ENCODE measurements at places on chromosomes 4 and X.

- no peak for DNase-seq
These were observed 644.9 kb downstream of the TECRL start for GRCh38 chr4:63764400-63764799.

- DNase-seq: no peak
These were observed 75.4 kb upstream of the PACRGL start for GRCh38 chr4:20624793-20625374.

DNA sequence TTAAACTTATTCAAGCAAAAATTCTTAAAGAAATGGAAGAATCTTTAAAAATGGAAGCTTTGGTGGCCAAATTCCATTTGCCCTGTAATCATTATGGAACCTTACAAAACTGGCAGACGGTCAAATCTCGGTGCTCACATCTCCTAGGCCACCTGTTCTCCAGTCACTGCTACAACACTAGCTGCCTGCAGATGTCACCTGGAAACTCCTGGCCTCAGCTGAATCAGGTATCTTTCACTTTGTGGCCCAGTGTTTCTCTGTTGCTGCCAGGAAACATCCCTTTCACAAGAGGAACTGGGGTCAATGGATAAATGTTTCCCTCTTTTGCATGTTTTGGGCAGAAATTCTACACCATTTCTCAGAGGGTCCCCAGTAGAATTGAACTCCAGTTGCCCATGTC lies 4.2 kb upstream of the CXCL3 start:
- no peak for DNase-seq

GRCh38 chrX:83511208-83511607 lies 3.1 kb downstream of the POU3F4 start:
- no peak for DNase-seq

- DNase-seq: no peak
These were observed 280.5 kb downstream of the GPM6A start for GRCh38 chr4:175531405-175532091.

- DNase-seq: no peak
These were observed 2.4 kb upstream of the SMR3B start for GRCh38 chr4:70380578-70380977.

DNA sequence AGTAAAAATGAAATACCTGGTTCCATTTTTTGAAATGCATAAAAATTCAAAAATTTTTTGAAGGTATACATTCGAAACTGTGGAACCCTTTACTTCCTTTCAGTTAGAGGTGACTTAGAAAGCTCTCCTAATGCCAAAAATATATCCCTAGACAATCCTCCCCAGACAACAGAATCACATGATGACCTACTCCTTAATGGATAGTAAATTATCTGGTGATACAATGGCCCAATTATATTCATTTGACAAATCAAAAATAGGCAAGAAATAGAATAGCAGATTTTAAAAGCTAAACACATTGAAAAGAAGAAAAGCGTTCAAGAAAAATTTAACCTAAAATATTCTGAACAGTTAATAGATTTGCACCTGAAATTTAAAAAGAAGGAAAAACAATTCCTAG lies 3.5 kb upstream of the UGT2A2 start:
- DNase-seq: no peak

Data from NCI-H2171 (cell line).